ENCODE measurements at places on chromosomes 7 and 10.

DNA sequence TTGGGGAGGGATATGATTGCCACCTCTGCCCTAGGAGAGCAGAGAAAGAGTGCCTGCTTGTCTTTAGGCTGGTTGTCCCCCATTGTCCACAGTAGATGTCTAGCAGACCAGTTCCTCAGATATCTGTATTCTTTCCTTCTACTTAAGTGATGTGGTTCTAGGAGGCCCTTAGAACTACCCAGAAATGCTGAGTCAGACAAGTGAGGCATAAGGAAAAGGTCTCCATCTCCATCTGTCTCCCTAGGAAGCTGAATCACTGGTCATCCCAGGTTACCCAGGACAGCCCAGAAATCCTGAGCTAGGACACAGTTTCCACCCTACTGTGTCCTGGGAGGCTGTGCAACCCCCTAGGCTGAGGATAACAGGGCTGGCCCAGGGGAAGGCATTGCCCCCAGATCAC is 93.4 kb upstream of the INHBA start:
- no peak for DNase-seq

GRCh38 chr10:118735294-118735693 is 19.5 kb downstream of the CACUL1 start:
- DNase-seq = no peak

DNA sequence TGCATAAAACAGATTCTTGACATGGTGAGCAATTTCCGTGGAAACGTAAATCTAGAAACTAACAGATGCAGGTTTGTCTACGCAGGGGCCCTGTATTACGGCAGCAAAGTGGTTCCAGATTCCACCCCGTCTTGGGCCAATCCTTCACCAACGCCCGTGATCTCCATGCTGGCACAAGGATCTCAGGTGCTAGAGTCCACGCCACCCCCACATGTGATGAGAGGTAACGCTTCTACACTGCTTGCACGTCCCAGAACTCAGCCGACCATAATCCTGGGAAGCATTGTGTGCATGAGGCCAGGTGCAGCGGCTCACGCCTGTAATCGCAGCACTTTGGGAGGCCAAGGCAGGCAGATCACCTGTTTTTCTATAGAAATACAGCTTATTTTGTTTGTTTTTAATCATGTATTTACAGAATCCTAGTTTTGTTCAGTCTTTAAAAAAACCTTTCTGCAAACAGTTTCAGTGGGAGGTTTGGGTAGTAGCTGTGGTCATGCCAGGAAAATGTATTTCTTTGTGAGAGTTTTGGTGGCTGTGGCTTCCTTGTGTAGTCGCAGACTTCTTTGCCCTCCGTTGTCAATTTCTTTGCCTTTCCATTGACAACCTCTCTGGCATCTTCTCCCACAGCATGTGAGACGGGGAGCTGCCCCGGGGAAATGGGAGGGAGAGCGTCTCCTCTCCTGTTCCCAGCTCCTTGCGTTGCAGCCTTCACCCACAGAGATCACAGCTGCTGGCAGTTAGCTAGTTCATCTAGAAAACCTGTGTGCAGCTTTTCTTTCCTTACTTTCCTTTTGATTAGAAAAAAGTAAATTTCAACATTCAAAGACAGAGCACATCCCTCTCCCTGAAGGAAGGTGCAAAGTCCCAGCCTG is 35.7 kb downstream of the ITIH2 start:
- no peak for DNase-seq

- DNase-seq = no peak
These were observed 171.5 kb downstream of the PRPF18 start for GRCh38 chr10:13758312-13758711.

DNA sequence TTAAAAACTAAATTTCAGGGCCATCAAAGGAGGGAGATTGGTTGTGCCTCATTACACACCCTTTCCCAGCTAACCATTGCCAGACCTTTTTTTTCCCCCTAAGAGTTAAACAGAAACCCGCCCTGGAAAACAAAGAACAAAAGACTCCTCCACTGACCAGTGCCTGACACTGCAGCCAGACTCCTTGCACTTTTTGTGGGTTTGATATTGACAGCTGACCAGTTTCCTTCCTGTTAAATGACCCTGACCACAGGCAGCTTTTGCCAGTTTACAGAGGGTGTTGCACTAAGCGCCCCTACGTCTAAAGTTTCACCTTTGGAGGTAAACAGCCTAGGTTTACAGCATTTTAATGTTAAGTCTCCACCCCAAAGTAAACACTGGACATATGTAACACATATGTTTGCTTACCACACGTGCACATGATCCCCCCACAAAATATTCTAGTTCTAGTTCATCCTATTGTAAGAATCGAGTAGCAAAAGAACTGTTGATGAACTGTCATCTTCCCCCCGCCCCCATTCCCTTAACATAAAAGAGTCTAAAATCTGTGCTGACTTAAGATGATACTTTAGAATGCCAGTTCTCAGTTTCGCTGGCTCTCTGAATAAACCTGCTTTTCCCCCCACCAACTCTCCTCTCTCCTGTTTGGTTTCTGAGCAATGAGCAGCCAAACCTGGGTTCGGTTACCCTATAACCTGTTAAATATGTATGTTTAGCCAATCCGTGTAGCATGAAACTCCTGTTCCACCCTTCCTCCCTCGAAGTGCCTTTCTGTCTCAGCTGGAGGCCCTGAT is 38.0 kb downstream of the FOXI2 start:
- DNase-seq = no peak

- no peak for DNase-seq
These were observed 708.1 kb upstream of the PCDH15 start for GRCh38 chr10:55509168-55509567.

- no peak for DNase-seq
These were observed 31.4 kb downstream of the LRRC27 start for GRCh38 chr10:132363376-132363775.

DNA sequence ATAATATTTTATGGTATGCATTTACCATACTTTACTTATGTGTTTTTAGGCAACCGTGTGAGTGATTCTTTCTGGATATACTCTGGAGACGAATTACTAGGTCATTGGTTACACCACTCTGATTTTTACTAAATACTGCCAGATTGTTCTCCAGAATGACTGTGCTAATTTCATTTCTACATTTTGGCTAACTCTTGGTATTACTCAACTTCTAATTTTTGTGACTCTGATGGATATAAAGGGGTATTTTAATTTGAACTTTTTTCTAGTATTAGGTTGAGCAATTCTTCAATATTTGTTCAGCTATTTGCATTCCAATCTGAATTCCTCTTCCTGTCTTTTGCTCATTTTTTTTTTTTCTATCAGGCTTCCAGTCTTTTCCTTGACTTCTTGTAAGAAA is 223.6 kb downstream of the MDFIC start:
- no peak for DNase-seq

- DNase-seq = no peak
These were observed 435.8 kb downstream of the GPAM start for GRCh38 chr10:111747751-111748150.

All from activated gamma-delta T cell treated with anti-CD3 and anti-CD28 coated beads, Interleukin-2, amount 50 U/mL, for 16 hours (primary cell).